Mesothelial cell of epicardium (in vitro differentiated cells): ENCODE measurements at places on chromosomes 12 and 14. TPM values are rescaled to one million over a fixed set of nuclear protein-coding genes. Genes with fewer than 3 reads are reported as not detected.
A peak's percentile ranks its signal among the peaks of the same experiment; 100 is the strongest.

The RPS6KA5 gene
- total RNA-seq = 11.0 to 12.8 TPM (median 11.8 TPM) in 3 replicates

The SMCO3 gene
- total RNA-seq = 1.4 to 1.5 TPM (median 1.5 TPM) in 3 replicates

DNA sequence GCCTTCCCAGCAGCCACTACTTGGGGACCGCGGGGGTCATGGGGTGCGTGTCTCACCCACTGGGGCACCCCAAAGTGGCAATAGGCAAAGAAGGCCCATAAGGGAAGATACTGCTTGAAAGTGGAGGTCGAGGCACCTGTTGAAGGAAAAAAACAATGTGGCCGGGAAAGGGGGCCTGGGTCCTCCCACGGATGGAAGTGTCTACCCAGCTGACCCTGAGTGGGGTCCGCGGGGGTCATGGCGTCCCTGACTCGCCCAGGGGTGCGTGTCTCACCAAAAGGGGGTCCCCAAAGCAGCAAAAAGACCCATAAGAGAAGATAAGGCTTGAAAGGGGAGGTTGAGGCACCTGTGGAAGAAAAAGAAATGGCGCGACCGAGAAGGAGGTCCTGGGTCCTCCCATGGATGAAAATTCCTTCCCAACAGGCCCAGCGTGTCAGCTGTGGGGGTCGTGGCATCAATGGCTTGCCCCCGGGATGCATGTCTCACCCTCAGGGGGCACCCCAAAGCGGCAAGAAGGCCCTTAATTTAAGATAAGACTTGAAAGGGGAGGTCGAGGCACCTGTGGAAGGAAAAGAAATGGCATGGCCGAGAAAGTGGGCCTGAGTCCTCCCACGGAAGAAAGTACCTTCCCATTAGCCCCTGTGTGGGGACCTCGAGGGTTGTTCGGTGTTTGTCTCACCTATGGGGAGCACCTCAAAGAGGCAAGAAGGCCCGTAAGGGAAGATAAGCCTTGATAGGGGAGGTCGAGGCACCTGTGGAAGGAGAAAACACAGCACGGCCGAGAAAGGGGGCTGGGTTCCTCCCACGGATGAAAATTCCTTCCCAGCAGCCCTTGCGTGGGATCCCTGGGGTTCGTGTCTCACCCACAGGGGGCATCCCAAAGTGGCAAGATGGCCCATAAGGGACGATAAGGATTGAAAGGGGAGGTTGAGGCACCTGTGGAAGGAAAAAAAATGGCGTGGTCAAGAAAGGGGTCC lies 266.0 kb downstream of the ALG10 start:
- no peaks in the 10 kb centered on the region for H3K27me3 ChIP-seq
- DNase-seq = no peak
- no peak overlapping the region for H3K4me3 ChIP-seq
- no peak overlapping the region for H3K27ac ChIP-seq
- no peaks in the 10 kb centered on the region for H3K4me1 ChIP-seq

DNA sequence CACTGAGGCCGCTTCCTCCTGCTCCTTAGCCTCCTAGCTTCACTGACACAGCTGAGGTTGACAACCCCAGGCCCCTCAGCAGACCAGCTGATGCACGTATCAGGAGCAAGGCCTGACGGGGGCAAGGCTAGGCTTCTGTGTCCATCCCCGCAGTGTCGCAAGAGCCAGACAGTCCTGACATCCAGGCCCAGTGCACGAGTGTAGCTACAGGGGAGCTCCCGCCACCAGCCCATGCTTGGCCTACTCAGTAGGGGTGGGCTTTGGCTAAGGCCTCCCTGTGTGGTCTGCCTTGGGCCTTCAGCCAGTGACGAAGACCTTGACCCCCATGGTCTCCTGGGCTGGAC lies 179.1 kb downstream of the DPF3 start:
- no peak overlapping the region for H3K4me3 ChIP-seq
- H3K27ac ChIP-seq = no peak overlapping the region
- peaks cover 31% of the 10 kb centered on the region for H3K4me1 ChIP-seq
- H3K36me3 ChIP-seq = no peaks in the 10 kb centered on the region

DNA sequence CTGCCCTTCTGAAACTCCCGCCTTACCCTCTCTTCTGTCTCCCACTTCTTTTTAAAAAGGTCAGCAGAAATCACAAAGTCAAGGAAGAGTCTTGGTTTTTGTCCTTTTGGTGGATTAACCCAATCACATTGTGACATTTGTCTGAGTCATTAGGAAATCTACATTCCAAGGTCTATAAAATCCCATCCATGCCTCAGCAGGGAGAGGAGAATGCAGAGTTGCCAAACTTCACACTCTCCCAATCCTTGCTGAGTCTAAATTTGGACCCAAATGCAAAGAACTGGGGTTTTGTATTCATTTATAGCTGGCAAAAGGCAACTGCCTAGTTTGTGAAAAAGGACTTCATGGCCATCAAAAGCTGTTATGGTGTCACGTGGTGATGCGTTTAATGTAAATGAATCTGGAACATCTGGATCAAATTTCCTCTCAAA lies 67.9 kb downstream of the TMEM30B start:
- H3K4me1 ChIP-seq = peaks cover 23% of the 10 kb centered on the region
- no peak for DNase-seq
- no peaks in the 10 kb centered on the region for H3K27me3 ChIP-seq
- H3K27ac ChIP-seq = no peak overlapping the region

- peaks cover 10% of the 10 kb centered on the region for H3K4me1 ChIP-seq
- H3K27me3 ChIP-seq = peaks cover 84% of the 10 kb centered on the region
- no peaks in the 10 kb centered on the region for H3K36me3 ChIP-seq
- no peak for DNase-seq
- H3K4me3 ChIP-seq = peak overlapping the region; percentile 46
Observed at GRCh38 chr14:20652996-20653975, 11.8 kb upstream of the OR6S1 start.

DNA sequence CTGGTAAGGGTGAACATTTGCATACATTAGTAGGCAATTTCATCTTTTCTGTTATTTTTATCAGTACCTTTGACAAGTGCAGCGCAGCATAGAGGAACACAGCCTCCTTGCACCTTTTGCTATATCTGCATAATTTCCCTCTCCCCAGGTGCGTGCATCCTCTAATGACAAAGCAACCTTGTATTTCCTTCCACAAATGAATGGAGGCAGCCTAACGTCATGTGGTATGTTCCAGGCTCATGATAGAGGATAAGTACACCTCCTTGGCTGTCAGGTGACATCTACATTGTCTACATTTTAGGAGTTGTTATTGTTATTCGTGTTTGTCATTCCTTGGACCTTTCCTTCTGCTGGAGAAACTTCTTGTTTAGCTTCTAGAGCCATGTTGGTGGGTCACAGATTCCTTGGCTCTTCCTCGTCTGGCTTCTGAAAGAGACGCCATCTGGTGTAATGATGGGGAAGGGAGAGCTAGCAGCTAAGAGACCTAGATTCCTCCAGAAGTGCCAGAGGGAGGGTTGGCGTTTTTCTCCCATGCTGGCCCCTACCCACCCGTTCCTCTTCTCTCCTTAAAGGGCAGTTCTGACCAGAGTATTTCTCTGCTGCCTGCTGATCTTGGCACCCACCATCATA lies 37.0 kb downstream of the EVL start:
- H3K4me1 ChIP-seq = peaks cover 20% of the 10 kb centered on the region
- DNase-seq = no peak
- H3K4me3 ChIP-seq = no peak overlapping the region
- H3K27ac ChIP-seq = no peak overlapping the region
